Stimulated activated CD4-positive, alpha-beta T cell treated with anti-CD3 and anti-CD28 coated beads, Interleukin-15, amount 100 ng/mL, for 48 hours (primary cell): ENCODE measurements at places on chromosomes 2 and 18.

DNA sequence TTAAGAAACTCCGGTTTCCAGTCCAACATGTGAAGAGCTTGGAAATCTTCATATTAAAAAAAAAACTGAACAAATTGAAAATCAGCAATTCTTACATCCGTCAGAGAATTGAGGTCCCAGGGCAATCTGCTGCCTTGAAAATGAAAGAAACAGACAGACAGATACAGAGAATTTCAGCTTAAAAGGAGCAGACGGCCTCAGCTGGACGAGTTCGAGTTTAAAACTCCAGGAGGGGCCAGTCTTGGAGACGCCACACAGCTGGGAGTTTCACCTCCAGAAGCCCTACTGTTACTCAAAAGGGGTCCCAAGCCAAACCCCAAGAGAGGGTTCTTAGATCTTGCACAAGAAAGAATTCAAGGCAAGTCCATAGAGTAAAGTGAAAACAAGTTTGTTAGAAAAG lies 226.5 kb upstream of the ARL4C start:
- DNase-seq = no peak

- no peak for DNase-seq
These were observed 55.8 kb upstream of the REV1 start for GRCh38 chr2:99545604-99546003.

DNA sequence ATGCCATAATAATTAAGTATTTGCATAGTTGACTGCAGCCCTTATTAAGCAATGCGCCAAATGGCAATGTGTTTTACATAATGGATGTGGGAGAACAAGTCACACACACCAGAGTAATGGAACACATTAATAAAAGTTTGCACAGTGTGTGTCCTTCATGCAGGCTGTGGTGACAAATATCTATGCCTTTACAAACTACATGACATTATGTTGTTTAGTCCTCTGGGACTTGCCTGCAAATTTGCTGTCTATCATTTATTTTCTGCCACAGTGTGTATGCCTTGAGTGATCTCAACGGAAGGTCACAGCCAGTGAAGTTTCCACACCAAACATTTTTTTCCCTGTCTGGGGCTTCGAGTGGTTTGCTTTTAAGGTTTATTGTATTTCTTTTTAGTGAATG lies 175.2 kb upstream of the TMEFF2 start:
- DNase-seq = no peak

DNA sequence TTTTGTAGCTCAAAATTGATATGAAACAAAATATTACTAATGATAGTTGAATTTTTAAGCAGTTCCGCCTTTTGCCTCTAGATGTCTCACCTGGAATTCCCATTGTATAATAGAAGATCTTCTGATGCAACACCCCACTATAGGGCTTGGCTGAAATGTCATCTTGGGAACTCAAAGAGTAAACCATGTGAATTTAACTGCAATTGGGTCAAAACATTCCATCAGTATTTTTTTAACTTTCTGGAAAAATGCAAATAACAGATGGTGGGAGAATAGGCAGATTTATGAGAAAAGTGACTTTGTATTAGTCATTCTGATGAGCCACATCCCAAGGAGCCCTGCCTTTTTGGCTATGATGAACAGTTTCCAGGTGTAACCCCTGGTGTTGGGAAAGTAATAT lies 489.9 kb downstream of the NYAP2 start:
- DNase-seq = no peak

- no peak for DNase-seq
These were observed 1318.5 kb upstream of the CELF4 start for GRCh38 chr18:38884050-38884449.

GRCh38 chr2:215507836-215508235 lies 72.0 kb upstream of the FN1 start:
- DNase-seq = no peak

DNA sequence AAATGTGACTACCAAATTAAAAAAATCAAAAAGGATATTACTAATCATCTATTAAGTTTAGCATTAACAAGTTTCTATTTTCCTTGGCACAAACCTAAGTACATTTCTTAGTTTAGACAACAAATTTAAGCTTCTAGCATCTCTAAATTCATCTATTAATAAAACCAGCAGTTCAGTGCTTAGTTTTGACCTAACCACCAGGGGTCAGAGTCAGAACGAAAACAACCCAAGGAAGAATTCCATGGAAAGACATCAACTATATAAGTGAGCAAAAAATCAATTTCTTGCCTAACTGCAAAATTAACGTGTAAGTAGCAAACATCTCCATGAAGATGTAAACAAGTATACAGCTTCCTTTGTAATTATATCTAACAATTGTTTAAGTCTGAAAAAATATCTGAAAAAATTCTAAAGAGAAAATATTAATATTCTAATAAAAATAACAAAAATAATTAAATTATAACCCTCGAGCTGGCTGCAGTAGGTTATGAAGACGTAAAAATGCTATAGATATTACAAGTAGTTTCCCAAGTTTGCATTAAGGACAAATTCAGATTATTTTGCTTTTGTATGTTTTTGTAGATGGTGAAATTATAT lies 83.7 kb downstream of the CERKL start:
- no peak for DNase-seq

DNA sequence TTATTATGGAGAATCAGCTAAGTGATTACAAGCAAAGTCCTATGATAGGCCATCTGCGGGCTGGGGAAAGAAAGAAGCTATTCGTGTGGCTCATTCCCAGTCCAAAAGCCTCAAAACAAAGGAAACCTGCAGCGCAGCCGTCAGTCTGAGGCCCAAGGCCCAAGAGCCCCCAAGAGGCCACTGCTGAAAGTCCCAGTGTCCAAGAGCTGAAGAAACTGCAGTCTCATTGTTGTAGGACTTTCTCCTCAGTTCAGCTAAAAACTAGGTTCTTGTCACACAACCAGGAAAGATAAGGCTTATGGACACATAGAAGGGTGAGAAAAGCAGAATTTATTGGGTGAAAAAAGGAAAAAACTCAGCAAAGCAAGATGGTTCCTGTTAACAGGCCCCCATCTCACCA lies 143.2 kb downstream of the RHBDD1 start:
- no peak for DNase-seq

GRCh38 chr2:226643946-226644282 lies 155.7 kb downstream of the IRS1 start:
- no peak for DNase-seq

- DNase-seq = no peak
These were observed 1.5 kb downstream of the ARPC2 start for GRCh38 chr2:218218268-218219185.

GRCh38 chr18:6069539-6069938 lies 174.2 kb upstream of the TMEM200C start:
- no peak for DNase-seq

DNA sequence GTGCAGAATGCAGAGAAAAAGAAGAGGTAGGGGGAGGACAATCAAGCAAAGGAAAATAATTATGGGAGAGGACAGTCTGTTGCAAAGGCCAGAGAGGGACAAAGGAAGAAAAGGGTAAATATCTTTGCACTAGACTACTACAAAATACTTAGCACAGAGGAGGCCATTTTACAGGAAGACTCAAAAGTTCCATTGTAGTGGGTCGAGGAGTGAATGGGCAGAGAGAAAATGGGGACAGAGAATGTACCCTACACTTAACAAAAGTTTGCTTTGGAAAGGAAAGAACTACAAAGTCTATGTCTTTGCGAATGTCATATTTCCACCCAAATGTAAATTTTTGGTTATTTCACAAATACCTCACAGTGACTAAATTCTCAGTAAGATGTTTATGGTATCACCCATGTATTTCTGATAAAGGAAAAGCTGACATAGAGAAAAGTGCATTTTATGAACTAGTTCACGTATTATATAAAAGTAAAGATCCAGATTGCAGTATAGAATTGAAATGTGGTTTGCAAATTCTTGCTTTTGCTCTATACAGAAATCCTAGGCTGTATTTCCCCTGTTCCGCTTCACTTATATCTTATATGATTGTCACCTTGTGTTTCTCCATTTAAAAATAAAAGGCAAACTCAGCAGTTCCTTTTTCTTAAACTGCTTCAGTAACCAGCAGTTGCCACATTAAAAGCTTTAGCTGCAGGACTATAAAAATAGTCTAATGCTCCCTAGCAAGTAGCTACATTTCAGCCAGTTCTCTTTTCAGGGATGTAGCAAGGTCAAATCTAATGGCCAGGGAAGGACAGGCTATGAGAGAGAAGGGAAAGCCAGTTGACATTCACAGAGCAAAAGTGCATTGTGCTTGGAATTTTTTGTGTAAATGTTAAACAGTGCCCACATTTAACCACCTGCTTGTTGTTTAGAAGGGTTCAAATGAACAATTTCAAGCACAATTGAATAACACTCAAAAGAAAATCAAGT lies 79.7 kb upstream of the CYTIP start:
- no peak for DNase-seq

- no peak for DNase-seq
These were observed 19.0 kb downstream of the BOK start for GRCh38 chr2:241577413-241578122.

DNA sequence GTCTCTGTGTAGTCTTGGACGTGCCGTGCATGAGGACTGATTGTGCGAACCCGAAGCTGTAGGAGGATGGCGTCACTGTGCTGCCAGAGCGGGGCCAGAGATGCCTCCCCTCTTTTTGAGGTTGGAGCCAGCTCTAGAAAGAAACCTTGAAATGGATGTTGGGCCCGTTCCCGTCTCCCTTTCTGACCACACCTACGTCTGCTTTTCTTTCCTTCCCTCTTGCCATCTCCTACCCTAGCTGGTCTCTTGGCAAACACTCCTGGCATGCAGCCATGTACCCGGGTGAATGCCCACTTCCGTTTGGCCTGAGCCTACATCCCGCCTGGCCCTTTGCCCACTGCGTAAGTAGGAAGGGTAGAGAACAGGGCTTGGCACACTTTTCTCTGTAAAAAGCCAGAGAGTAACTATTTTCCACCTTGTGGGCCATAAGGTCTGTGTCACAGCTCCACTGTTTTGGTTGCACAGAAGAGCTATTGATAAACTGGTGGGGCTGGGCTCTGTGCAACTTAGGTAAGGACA lies 37.4 kb downstream of the SH3BP4 start:
- DNase-seq = no peak

DNA sequence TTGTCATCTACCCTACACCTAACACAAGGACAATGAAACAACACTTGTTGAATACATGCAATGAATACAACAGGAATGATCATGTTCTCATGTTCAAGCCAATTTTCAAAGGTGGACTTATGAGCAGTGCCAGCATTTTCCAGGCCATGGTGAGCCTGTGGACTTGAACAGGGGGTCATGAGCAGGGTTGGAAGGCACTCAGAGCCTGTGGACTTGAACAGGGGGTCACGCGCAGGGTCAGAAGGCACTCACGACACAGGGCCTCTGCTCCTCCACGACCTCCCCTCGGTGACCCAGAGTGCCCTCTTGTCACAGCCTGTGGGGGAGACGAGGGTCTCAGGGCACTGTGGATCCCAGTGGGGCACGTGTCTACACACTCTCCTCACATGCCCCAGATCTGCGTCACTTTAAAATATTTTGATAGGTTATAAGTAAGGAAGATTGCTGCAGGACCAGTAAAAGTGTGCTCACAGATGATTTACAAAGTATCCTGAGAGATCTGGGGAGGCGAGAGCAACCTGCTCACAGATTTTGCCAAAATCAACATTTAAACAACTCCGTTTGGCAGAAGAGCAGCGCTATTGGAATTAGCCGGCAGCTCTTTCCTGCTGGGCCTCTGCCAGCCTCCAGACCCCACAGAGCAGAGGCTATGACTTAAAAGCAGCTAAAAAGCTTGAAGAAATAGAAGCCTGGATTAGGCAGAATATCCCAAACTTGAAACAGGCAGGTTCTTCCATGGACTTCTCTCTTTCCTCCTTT lies 121.9 kb downstream of the TMEM18 start:
- no peak for DNase-seq

GRCh38 chr2:36444216-36444936 lies 88.8 kb downstream of the CRIM1 start:
- DNase-seq = no peak

GRCh38 chr2:117875786-117876185 lies 61.3 kb downstream of the DDX18 start:
- no peak for DNase-seq

GRCh38 chr2:217834057-217834620 lies 168.7 kb downstream of the TNS1 start:
- DNase-seq = no peak

GRCh38 chr2:24875272-24875671 lies 44.8 kb downstream of the ADCY3 start:
- no peak for DNase-seq

GRCh38 chr2:70143314-70144150 lies 47.3 kb downstream of the C2orf42 start:
- DNase-seq = no peak

DNA sequence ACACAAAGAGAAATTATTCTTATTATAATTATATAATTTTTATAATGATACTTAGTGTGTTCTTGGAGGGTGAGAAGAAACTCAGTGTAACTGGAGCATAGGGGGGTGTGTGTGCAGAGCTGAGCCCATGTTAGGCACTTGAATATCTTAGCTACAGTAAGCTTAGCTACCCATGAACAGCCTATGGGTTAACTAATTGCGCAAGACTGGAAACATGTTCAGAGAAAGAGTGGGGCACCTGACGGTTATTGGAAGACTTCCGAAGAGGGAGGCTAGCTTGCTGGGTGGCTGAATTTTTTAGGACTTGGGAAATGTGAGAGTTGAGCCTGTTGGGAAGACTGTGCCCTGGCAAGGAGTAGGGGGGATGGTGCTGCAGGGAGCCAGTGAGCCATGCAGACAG lies 229.2 kb downstream of the SLC4A3 start:
- no peak for DNase-seq

DNA sequence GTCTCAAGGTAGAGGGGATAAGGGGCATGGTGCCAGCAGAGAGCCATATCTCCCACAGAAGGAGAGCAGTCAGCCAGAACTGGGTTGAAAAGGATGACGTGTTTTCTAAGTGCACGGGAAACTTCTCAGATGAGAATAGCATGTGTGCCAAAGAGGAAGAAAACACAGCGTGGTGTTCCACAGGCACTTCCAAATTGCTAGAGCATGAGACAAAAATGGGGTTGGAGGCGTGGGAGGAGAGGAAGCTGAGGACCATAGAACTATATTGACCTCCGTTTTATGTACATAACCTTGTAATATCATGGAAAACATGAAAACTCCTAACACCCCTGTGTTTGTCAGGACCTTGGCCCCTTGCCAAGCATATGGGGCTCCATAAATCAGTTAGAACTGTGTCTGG lies 682.7 kb upstream of the RAB6C start:
- no peak for DNase-seq

DNA sequence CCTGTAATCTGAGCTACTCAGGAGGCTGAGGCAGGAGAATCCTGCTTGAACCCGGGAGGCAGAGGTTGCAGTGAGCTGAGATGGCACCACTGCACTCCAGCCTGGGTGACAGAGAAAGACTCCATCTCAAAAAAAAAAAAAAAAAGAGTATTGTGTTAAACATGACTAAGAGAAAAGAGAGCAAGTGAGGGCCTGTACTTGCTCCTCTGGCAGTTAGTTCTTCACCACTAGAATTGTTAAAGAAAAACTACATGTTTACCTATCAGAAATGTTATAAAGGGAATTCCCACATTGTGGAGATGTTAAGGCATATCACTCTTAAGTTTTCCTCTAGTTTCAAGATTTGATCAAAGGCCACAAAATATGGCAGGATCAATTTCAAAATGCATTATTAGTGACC lies 75.4 kb upstream of the LRATD1 start:
- DNase-seq = no peak
